IMR-90 (cell line): ENCODE measurements at places on chromosomes 5 and 9. TPM values are rescaled to one million over a fixed set of nuclear protein-coding genes. Genes with fewer than 3 reads are reported as not detected.
A peak's percentile ranks its signal among the peaks of the same experiment; 100 is the strongest.

GRCh38 chr9:85859765-85860164 is 81.2 kb upstream of the NAA35 start:
- no peak for DNase-seq

- peak; percentile 57 for DNase-seq
Measured at GRCh38 chr9:99833735-99834134, 12.1 kb downstream of the NR4A3 start.

DNA sequence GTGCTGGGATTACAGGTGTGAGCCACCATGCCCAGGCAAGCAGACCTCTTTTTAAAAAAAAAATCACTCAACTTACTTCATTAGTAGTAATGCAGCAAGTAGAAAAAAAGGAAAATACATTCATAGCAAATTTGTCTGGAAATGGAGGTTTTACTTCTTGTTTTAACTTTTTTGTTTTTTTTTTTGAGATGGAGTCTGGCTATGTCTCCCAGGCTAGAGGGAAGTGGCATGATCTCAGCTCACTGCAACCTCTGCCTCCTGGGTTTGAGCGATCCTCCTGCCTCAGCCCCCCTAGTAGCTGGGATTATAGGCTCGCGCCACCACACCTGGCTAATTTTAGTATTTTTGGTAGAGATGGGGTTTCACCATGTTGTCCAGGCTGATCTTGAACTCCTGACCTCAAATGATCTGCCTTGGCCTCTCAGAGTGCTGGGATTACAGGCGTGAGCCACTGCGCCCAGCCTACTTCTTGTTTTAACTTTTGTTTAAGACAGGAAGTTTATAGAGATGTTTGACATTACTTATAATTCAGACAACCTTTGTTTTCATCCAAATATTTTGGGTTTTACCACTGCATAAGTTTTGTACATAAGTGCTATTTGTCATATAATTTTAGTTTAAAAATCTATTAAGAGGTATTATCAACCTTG is 26.5 kb downstream of the UBE2R2 start:
- DNase-seq = no peak

Gene IL33
- total RNA-seq = not detected in 2 replicates

Gene ALDH1A1
- not detected in 2 replicates for total RNA-seq
